ENCODE measurements at places on chromosomes 3 and 15.

DNA sequence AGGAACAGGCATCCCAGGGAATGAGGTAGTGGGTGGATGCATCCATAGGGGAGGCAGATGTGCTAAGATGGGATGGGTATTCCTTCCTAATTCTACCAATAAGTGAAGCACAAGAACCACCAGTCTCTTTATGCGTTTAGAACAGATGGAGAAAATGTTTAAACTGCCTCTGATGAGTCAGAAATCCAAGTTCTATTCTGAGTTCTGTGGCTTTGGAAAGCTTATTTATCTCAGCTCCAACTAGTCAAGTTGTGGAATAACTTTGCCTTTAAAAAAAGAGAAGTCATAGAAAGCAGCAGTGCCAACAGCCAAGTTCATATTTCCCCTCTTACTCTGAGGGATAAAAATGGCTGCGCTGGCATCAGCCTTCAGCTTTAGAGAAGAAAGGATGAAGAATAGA lies 761.7 kb downstream of the IGSF11 start:
- no peak for DNase-seq

DNA sequence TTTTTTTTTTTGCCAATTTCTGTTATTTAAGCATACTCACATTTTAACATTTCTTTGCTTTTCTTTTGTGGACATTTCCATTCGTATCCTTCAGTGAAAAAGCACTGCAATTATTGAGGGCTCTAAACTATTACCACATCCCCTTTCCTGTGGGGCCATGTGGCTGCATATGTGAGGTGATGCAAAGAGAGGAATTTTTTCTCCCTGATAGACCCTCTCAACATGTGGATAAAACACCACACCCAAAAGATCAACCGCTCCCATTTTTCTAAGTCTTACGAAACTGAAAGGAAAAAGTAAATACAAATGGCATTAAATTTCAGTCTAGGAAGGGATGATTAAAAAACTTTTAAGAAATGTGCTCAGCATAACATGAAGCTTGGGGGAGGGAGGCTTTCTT lies 68.8 kb downstream of the DNAJC13 start:
- DNase-seq = no peak

GRCh38 chr3:53709860-53710674 lies 136.2 kb downstream of the CHDH start:
- DNase-seq = peak; percentile 69

GRCh38 chr3:38651153-38651789 lies 1.8 kb upstream of the SCN5A start:
- peak; percentile 73 for DNase-seq

DNA sequence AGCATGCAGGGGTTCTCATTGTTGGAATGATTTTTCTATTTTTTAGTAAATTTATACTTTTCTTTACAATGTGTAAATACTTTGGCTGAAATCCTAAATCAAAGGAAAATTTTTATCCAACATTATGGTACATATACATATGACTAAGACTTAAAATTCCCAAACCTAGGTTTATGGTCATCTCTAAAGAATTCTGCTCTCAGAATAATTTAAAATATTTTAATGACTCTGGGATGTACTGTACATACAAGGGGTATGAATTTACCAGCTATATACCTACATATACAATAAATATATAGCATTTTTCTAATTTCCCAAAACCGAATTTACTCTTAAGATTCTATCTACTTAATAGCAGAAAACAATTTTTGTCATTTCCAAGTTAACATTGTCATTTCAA lies 137.9 kb upstream of the POU1F1 start:
- no peak for DNase-seq

DNA sequence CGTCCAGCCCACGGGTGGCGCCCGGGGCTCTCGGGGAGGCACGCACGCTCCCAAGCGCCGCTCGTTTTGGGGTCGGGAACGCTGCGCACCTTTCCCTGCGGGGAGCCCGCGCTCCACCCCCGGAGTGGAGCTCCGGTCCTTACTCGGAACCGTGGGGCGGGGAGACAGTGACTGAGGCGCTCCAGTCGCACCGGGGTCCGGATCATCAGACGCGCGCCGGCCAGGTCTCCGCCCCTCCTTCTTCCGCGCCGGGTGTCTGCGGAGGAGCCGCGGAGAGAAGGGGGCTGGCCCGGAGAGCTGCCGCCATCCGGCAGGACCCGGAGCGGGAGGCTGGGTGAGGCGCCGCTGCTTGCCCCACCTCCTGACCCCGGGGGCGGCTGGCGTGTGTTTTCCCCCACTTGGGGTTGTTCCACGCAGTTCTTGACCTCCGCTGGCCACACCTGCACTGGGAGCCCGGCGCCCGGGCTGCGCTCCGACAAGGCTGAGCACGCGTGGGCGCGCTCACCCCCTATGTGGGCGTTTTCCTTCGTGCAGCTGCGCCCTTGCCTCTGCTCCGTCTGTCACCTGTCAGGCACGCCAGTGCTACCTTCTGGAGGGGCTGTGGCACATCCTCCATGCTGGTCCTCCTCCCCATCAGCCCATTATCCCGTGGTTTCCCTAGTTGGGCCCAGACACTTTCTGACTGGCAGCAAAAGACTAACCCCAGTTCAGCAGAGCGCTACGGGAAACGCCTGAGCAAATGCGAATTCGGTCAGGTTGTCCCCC lies at the start of gene MCF2L2:
Gene MCF2L2 (minus strand): TSS at position 173 of the 765 bp plus-strand sequence. CDS start 642 bp downstream, outside the sequence.
- peak; percentile 30 for DNase-seq

GRCh38 chr15:30974112-30974511 lies 17.3 kb downstream of the MTMR10 start:
- no peak for DNase-seq

DNA sequence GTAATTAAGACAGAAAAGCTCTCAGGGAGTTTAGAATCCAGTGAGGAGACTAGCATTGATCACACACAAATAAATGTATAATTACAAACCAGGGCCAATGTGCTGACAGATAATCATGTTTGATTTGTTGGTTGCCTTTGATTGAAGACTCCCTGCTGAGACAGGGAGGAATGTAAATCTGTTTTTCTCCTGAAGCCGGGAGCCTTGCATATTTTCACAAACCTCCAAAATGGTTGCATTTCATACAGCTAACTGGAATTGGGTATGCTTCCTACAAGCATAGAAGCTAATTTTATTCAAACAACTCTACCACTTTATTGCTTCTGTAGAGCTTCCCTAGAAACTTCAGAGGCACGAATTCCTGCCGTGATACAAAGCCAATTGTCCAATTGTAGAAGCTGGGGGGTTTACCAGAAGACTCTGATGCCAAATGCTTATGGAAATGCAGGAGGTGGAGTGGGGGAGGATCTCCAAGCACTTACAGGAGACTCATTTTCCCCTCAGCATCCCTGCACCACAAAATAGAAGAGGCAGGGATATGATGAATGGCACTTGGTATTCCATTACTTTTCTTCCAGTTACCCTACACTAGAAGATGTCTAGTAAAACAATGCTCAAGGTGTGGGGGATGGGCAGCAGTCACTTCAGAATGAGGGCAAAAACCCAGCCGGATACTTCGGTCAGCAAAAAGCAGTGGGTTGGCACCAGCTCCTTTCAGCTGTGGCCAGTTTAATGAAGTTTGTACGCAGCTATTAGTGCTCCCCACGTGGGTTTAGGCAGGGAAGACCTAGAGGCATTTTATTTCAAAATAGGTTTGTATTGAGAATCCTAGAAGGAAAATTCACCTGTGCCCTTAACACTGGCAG lies 11.4 kb upstream of the MEX3B start:
- no peak for DNase-seq

DNA sequence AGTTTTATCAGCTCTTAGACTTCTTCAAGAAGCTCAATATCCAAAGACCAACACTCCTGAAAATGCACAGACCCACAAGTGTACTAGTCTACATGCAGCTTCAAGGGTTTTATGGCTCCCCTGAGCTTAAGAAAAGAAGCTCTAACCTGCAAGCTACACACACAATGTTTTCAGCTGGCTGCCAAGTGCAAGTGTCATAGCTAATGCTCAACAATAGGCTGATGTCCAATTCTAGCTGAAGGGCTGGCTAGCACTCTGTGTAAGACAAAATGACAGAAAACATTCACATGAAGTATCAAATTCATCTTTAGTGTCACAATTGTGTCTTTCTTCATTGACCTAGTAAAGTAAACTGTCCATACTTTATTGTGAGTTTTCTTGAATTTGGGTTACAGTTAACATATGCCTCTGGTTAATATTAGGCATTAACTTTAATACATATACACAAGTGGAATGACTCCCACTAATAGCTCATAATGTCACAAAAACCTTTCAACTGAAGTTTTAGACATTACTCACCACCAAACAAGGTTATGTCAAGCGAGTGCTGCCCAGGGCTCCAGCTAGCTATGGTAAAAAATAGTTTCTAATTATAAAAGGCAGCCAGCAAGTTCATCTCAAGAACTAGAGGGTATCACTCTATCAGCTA lies 15.1 kb downstream of the ABI3BP start:
- DNase-seq = no peak

- no peak for DNase-seq
These were observed 145.5 kb downstream of the ATP10A start for GRCh38 chr15:25717457-25718168.

GRCh38 chr15:40449275-40449674 lies 8.5 kb downstream of the BAHD1 start:
- no peak for DNase-seq

DNA sequence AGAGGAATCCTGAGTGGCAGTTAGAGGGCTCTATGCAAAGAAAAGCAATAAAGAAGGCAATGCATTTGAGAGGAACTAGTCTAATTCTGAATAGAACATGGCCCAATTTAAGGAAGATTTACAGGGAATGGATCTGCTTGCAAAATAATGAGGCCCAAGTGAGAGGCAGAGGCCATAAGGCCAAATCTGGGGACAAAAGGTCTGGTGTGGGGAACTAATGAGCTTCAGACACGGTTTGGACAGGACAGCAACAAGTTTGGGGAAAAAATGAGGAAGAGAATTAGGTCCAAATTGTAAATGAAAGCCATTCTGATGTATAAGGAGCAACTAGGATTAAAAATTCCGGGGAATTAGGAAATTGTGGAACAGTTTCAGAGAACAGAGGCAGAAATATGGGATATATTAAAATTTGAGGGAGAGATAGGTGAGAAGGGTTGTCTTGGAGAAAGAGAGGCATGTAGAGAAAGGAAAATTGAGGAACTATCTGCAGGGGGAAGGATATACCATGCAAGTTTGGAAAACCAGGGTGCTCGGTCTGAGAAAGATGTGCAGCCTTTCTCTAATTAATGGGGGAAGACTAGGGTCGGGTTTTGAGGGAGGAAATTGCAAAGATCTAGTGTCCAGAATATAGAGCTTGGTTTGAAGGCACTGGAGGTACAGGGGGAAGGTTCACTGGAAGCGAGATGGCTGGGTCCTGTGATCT lies 73.8 kb downstream of the RBPMS2 start:
- no peak for DNase-seq

DNA sequence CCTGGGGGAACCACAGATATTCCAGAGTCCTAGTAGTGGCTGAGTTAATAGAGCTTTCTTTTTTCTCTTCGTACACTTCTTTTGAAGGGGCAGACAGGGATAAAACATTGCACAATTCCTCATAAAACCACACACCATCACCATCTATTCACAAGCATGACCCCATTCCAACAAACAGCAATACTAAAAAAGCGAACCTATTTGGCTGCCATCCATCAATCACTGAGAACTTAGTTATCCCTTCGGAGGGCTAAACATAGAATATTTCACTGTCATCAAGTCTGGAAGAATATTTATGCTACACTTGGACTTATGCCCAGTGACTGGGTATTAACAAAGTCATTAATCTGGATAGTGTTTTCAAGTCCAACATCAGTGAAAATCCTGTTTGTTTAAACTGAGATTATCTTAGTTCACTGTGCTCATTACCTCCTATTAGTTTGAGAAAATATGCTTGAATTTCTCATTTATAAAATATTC lies 80.3 kb upstream of the PRTG start:
- DNase-seq = no peak

GRCh38 chr15:88621789-88622604 lies 857 bp downstream of the AEN start:
- no peak for DNase-seq

All from body of pancreas (tissue), 4 donors.